ENCODE measurements at places on chromosomes 12 and 14.

DNA sequence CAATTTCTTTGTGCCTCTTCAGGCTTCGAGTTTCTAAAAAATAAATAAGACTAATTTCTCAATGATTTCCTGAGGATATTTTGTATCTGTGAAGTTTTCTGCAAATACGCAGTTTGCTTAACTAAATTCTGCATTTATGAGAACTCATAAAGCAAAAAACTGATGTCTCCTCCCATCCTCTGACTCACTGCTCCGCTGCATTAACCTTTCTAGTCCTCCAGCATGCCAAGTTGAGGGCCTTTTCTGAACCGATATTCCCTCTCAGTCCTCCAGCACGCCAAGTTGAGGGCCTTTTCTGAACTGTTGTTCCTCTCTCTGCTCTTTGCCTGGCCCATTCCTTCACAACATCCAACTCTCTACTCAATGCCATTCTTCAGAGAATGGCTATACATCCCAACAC, 3.2 kb downstream of the IPO8 start:
- no peak for DNase-seq

- no peak for DNase-seq
Observed at GRCh38 chr14:81989211-81989610, 455.6 kb upstream of the SEL1L start.

GRCh38 chr14:59278111-59278510, 89.6 kb downstream of the DAAM1 start:
- no peak for DNase-seq

DNA sequence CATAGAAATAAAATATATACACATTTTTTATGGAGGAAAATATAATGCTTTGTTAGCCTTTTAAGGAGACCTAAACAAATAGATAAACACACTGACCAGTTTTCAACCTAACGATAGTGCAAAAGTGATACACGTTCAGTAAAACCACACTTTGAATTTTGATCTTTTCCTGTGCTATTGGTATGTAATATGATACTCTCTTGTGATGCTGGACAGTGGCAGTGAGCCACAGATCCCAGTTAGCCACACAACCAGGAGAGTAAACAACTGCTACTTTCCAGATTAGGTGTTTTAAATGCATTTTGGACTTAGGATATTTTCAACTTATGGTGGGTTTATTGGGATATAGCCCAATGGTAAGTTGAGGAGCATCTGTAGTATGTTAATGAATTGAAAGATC, 243.1 kb downstream of the ERC1 start:
- no peak for DNase-seq

GRCh38 chr14:73173092-73173735, 36.9 kb downstream of the PSEN1 start:
- no peak for DNase-seq

GRCh38 chr12:70467918-70468733, 102.0 kb downstream of the KCNMB4 start:
- no peak for DNase-seq

GRCh38 chr14:95835121-95835730, 41.4 kb upstream of the TUNAR start:
- DNase-seq = no peak

- no peak for DNase-seq
Observed at GRCh38 chr12:57455374-57456144, 452 bp downstream of the INHBE start.

DNA sequence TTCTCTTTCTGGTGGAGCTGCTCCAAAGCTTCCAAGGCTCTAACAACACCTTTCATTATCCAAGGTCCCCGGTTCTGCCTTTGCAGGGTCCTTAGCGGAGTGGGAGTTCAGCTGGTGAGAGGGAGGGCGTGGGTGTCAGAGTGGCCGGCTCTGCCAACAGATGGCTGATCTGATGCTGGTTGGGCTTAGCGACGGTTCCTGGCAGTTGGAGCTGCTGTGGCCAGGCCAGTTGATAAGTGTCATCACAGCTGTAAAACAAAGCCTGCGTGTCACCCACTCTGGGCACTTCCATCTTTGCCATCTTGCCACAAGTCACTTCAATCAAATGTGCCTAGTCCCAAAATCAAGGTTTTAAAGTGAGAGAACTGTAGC, 36.3 kb downstream of the RIN3 start:
- no peak for DNase-seq

- no peak for DNase-seq
Observed at GRCh38 chr12:15778126-15778525, 11.1 kb downstream of the EPS8 start.

DNA sequence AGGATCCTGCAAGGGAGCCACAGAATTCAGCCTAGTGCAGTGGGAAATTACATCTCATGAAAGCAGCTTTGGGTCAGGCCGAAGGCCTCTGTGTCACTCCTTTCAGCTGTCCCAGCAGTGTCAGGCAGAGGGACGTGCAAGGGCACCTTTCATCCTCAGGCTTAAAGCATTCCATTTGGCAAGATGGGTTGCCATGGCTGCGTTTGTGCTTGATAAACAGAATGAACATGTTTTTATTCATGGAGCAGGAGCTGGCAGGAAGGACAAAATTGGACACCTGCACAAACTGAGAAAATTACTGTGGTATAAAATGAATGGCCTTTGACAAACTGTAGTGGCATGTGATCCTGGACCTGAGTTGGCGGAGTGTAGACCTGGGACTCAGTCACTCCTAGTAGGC, 29.4 kb downstream of the ACAD10 start:
- DNase-seq = no peak

DNA sequence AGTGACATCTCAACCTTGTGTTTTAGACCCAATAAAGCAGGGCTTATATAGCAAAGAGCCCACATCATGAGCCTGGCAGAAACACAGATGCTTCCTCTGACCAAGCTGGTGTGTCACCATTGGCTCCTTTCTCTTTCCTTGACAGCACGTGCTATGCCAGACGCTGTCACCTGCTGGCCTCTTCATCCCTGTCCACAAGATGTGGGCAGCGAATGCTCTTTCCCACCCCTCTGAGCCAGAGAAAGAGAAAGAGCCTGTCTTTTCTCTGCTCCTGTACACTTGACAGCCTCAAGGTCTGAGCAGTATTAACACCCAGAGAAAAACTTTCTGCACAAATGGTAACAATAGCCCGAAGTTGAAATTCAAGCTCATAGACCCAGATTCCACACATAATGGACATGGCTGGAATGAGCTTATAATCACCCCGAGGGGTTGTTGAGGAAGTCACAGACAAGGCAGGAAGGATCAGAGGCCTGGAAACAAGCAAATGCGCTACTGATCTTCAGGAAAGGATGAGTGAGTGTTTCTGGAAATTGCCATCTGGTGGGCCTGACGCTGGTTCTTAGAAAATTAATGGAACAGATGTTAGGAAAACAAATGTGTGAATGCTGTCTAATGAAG, 8.9 kb downstream of the TGFB3 start:
- no peak for DNase-seq

DNA sequence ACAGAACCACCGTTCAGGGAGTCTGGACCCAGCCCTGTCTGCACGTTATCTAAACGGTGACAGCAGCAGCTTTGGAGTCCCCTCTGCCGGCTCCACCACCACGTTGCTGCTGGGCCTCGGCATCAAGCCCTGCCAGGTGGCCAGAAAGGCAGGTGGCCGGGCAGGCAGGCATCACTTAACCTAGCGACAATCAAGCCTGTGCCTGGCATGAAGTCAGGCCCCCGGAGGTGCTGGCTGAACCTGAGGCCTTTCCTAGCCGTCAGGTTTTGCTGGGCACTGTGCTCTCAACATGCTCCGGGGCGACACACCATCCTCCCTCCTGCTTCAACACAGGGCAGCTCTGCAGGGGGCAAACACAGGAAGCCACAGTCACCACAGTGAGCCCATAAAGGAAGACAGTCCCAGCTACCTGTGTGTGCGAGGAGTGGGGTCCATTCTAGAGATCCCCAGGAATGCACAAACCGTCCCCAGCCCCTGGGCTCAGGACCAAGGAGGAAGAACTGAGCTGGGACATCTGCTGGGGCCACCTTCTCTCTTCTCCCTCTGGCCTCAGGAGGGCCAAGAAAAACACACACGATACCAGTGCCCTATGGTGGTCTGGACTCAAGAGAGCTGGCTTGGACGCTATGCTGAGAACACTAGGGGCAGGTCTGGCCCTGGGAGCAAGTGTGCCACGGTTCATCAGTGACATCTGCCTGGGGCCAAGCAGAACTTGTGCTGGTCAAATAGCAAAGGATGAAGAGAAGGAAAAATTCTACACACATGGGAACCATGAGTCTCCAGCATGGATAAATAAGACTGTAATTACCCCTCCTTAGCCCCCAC, 44.7 kb downstream of the CCDC88C start:
- no peak for DNase-seq

Measured in activated CD8-positive, alpha-beta memory T cell treated with anti-CD3 and anti-CD28 coated beads for 4 hours (primary cell).